ENCODE measurements at places on chromosomes 3 and 15. TPM values are rescaled to one million over a fixed set of nuclear protein-coding genes. Genes with fewer than 3 reads are reported as not detected.

Gene RTP1
- total RNA-seq = not detected

Gene THAP10
- total RNA-seq = 6.7 TPM

Gene IL20RB
- total RNA-seq = 1.2 TPM

Gene ERICH6
- total RNA-seq = 0.07 TPM

Gene ITIH1
- total RNA-seq = not detected

Gene ULK4
- total RNA-seq = 5.2 TPM

Gene P2RY14
- not detected for total RNA-seq

Gene FGD5
- not detected for total RNA-seq

Gene GASK1A
- total RNA-seq = not detected

Gene LYZL4
- total RNA-seq = not detected

Gene CPN2
- not detected for total RNA-seq

Gene LMAN1L
- total RNA-seq = not detected

Gene SEC22A
- total RNA-seq = 21.4 TPM

Gene GP5
- not detected for total RNA-seq

Gene TIMP4
- total RNA-seq = 14.6 TPM

Gene DPPA2
- not detected for total RNA-seq

Gene CLSTN2
- 0.06 TPM for total RNA-seq

Gene ACP3
- not detected for total RNA-seq

Gene AMT
- total RNA-seq = 0.29 TPM

Gene CYP8B1
- total RNA-seq = not detected

Gene PARL
- 63.9 TPM for total RNA-seq

Gene IMPG2
- not detected for total RNA-seq

Gene USP4
- total RNA-seq = 11.1 TPM

Gene LDHAL6B
- not detected for total RNA-seq

Gene ARNT2
- total RNA-seq = 20.6 TPM
